Cardiac septum (tissue), 1 donor: ENCODE measurements at places on chromosomes 13 and 19. TPM values are rescaled to one million over a fixed set of nuclear protein-coding genes. Genes with fewer than 3 reads are reported as not detected.

DNA sequence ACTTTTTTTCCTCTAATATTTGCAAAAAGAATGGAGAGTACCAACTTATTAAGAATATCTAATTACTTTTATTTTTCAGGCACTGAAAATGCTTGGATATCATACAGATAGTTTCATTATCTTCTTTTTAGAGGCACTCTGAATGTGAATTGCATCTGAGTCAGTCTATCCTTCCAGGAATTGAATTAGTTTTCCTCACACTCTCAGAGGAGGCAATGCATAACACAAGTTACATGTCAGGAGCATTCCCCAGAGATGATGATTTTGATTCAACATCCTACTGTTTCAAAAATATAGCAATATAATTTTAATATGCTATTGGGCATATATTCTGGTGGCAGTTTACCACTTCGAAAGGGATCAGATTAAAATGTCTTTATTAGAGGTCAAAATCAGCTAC lies 1315.4 kb downstream of the PCDH9 start:
- no peak for DNase-seq

DNA sequence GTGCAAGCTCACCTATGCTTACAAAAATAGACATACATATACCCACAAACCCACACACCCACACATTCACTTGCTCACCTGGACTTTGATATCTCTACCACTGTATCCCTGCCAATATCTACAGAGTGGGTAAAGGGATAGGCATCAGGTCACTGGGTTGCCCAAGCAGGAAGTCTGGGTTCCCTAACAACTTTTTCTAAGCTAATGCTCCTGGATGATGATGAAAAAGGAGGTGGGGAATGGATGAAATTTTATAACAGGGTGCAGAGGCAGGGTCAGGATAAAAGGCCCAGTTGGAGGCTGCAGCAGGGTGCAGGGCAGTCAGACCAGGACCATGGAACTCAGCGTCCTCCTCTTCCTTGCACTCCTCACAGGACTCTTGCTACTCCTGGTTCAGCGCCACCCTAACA lies at the start of gene CYP2B6:
Gene CYP2B6 (plus strand): TSS at position 311 of the 410 bp plus-strand sequence. CDS start 24 bp downstream, at position 335.
- DNase-seq = no peak

DNA sequence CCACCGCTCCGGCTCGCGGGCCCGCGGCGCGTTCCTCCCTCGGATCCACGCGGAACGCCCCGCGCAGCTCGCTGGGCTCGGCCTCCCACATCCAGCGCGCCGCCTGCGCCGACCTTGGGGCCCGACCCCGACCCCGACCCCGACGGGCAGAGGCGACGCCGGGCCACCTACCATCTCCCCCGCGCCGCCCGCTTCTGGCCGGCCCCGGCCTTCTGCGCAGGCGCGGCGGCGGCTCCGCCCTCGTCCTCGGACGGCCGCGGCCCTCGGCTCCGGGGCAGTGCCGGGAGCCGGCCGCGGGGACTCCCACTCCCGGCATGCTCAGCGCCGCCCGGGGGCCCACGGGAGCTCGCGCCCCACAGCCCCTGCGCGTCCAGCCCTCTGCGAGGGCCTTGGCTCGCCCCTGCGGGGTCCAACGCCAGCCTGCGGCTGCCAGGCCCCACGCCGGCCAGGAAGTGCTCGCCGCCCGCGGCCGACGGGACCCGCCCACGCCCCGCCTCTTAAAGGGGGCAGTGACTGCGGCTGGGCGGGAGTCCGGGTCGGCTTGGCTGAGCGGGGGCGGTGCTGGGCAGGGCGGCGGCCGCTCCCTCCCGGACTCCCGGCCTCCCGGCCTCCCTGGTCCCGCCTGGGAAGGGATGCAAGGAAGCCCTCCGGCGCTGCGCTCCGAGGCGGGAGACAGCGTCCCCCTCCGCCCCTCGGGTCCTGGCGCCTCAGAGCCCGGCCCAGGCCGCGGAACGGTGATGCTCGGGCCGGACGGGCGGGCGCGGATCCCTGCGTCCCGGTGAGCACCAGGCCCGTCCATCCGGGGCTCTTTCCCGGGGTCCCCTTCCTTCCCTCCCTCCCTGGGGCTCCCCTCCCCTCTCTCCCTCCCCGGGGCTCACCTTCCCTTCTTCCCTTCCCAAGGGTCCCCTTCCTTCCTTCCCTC lies at the start of gene DCUN1D2:
Gene DCUN1D2 (minus strand): TSS at position 216 of the 922 bp plus-strand sequence. CDS start 42 bp downstream, at position 174.
- DNase-seq = peak; percentile 97

GRCh38 chr13:46329624-46330023 lies 57.4 kb downstream of the RUBCNL start:
- DNase-seq = no peak

GRCh38 chr13:104372095-104372655 lies 1306.0 kb upstream of the SLC10A2 start:
- no peak for DNase-seq

- DNase-seq = no peak
These were observed 112.7 kb downstream of the OLFM4 start for GRCh38 chr13:53141336-53141735.

DNA sequence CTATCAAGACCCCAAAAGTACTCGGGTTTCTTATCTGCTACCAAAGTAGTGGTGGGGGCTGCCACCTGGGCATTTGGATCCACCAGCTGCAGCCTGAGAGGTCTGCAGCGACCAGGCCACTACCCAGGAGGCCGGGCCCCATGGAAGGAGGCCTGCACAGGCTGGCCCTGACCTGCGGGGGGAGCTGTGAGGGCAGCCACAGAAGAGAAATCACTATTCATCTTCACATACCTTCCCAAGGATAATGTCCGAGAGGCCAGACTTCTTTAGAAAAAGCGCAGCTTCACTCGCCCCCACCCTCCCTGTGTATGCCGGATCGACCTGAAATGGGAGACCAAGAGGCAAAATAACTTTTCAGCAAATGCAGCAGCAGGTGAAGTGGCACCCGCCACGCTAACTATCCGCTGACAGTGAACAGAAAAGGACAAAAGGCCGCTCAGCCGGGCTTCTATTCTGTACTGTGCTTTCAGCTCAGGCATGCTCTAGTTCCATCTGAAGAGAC lies 30.1 kb downstream of the EPS15L1 start:
- no peak for DNase-seq

DNA sequence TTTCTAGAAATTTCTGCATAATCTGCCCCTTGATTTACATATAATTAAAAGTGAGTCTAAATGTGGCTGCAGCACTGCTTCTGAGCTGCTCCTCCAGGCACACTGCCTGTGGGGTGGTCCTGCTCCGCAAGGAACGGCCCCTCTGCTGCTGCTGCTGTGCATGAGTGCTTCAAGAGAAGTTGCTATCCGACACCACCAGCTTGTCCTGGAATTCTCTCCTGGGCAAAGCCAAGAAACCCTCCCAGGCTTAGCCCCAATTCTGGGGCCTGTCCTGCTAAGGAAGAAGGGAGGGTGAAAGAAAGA lies 7.5 kb upstream of the PDCD5 start:
- no peak for DNase-seq

DNA sequence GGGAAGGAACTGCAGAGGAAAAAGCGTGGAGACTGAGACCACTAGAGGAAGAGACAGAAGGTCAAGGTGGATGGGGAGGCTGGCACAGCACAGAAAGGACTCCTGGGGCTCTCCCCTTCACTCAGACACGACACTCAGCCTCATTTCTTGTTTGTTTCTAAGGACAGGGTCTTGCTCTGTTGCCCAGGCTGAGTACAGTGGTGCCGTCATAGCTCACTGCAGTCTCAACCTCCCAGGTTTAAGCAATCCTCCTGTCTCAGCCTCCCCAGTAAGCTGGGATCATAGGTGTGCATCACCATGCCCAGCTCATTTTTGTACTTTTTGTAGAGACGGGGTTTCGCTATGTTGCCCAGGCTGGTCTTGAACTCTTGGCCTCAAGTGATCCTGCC lies 11.4 kb upstream of the SEMA6B start:
- no peak for DNase-seq

DNA sequence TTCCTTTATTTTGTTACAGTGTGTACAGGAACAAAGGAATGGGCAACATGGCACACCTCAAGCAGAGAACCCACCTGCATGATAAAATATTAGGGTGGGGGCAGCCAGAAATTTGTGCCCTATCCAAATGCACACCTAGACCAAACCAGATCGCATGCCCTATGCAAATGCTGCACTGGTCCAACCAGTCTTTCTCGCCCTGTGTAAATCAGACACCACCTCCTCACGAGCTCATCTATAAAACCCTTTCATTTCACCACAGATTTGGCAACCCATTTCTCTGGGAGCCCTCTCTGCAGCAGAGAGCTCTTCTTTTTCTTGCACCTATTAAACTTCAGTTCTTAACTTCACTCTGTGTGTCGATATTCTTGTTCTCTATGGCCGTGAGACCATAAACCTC lies 1559.2 kb downstream of the SLITRK1 start:
- no peak for DNase-seq

DNA sequence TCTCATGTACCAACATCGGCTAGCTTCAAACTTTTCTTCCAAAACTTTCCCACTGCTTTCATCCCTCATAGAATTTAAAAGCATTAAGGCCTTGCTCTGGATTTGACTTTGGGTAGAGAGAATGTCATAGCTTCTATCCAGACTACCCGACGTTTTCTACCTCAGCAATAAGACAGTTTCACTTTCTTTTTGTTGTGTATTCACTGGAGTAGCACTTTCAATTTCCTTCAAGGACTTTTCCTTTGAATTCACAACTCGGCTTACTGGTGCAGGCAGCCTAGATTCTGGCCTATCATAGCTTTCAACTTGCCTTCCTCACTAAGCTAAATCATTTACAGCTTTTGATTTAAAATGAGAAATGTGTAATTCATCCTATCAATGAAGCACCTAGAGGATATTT lies 420.4 kb upstream of the GPC6 start:
- DNase-seq = no peak

DNA sequence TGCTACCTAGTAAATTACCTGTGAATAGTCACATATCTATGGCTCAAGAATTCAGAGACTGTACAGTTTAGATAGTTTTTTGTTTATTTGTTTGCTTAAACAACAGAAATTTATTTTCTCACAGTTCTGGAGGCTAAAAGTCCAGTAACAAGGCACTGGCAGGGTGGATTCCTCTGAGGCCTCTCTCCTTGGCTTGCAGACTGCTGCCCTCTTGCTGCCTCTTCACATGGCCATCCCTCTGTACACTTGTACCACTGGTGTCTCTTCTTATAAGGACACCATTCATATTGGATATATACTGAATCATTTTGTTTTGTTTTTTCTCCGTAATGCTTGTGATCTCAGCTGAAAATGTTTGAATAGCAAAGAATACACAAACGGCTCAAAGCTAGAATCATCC lies 56.4 kb upstream of the MIR17HG start:
- no peak for DNase-seq

Gene KLF16
- total RNA-seq = 14.1 TPM

Gene SBK3
- 6.7 TPM for total RNA-seq

Gene ZNF730
- total RNA-seq = 0.57 TPM

Gene SBK2
- 2.0 TPM for total RNA-seq

Gene RHPN2
- 0.67 TPM for total RNA-seq

Gene SPINT2
- 17.3 TPM for total RNA-seq

Gene LGALS4
- total RNA-seq = 0.54 TPM
